ENCODE measurements at places on chromosomes 1 and 21.

- DNase-seq = no peak
These were observed 99.0 kb upstream of the C1orf105 start for GRCh38 chr1:172321451-172321850.

- DNase-seq = no peak
These were observed 81.6 kb upstream of the DISP3 start for GRCh38 chr1:11397151-11397901.

GRCh38 chr1:109198043-109198695 is 15.5 kb upstream of the SARS1 start:
- DNase-seq = no peak

- DNase-seq = no peak
These were observed 4.8 kb upstream of the SELENBP1 start for GRCh38 chr1:151377150-151377884.

- peak; percentile 27 for DNase-seq
These were observed 21.4 kb downstream of the STUM start for GRCh38 chr1:226569879-226570547.
